Activated gamma-delta T cell treated with anti-CD3 and anti-CD28 coated beads, Interleukin-2, amount 50 U/mL, for 16 hours (primary cell): ENCODE measurements at places on chromosomes 4 and X.

DNA sequence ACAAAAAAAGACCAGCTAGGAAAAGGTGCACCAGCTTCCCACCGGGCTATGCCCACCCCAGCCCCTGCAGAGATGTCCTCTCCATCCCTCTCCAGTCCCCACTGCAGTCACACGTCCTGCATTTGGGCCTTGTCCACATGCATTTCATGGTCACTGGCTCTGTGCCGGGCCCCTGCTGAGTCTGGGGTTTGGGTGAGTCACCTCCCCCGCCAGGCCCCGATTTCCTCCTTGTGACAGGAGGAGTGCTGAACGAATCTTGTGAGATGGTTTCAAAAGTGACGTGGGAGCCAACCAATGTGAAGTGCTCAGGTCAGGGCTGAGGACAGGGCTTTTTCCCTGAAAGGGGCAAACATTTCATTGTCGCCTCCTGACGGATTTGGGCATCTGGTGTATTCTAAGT, 7.1 kb downstream of the CPZ start:
- no peak for DNase-seq

DNA sequence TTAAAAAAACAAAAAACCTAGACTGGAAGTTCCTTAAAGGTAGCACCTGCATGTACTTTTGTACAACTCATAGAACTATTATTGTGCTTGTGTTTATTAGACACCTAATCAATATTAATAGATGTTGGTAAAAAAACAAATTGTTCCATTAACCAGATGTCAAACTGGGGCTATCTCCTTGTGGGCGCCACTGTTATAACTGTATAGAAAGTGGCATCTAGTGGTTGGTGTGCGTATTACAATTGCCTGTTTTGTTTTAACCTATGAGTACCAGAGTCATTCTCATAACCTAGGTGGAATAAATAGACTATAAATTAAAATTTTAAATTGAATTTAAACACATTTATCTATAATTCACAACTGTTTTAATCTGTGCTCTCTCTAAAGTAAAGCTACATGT, 97.4 kb downstream of the COL4A5 start:
- no peak for DNase-seq

DNA sequence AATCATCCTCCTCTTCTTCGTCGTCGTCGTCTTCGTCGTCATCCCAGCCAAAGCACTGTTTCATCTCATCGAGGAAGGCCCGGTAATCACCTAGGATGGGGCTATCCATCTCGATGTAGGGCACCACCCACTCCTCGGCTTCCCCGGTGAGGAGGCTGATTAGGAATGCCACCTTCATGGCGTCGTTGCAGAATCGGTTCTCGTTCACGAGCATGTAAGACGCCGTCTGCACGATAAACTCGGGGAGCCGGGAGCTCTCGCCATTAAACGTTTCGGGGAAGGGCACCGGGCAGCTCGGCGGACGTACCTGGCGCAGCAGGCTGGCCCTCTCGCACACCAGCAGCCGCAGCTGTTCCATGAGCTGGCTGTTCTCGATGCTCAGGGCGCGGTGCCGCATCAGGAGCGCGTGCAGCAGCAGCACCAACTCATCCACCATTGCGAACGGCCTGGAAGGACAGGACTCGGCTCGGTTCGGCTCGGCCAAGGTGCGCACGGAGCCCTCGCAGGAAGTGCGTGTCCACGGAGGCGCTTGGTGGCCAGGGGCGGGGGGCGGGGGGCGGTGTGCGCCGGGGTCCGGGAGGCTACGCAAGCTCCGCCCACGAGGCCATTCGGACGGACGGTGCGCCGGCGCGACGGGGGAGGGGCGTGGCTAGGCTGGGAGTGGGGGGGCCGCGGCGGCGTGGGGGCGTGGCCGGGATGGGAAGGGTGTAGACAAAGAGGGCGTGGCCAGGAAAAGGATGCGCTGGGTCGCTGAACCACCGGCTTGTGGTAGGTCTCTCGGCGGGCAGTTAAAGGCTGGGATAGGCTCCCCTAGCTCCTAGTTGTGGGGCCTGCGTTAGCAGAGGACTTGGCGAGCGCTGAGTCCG, at the start of gene LDOC1:
LDOC1 (minus strand) TSS at position 544 of the 866 bp plus-strand sequence; CDS start at position 436, 108 bp downstream.
- peak; percentile 29 for DNase-seq

DNA sequence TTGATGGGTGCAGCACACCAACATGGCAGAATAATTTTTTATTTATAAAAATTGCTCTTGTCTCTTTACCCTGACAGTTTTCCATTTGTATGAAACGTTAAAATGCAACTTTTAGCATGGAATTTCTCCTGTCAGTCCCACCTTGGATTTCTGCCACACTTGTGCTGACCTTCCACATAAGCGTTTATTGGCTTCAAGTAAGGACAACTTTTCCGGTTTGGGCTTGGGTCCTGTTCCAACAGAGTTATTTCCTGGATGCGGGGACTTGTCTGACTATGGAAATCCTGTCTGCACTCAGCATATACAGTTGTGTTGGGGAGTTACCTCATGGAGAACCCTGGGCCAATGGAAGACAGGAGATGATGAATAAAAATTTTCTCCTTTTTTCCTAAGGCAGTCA, 294.7 kb downstream of the NAF1 start:
- DNase-seq, result no peak
